ENCODE measurements at places on chromosomes 1 and 21. TPM values are rescaled to one million over a fixed set of nuclear protein-coding genes. Genes with fewer than 3 reads are reported as not detected.

Gene OR6N2
- total RNA-seq, result not detected

Gene CD53
- not detected for total RNA-seq

Gene PIGK
- 17.9 TPM for total RNA-seq

Gene TAS1R1
- under 0.01 TPM for total RNA-seq

Gene HTR1D
- total RNA-seq, result 4.0 TPM

Gene BLZF1
- total RNA-seq, result 38.8 TPM

Gene EPHB2
- 123 TPM for total RNA-seq

Gene PLOD1
- total RNA-seq, result 369 TPM

Gene MAN1C1
- total RNA-seq, result 0.14 TPM

Gene FBXO28
- total RNA-seq, result 16.9 TPM

Gene CELA2B
- total RNA-seq, result not detected

Gene CD48
- total RNA-seq, result not detected

Gene OR2G6
- total RNA-seq, result under 0.01 TPM

Gene RIPK4
- not detected for total RNA-seq

Gene NTMT2
- not detected for total RNA-seq

Gene CRYAA
- total RNA-seq, result not detected

Gene TRIM58
- total RNA-seq, result 2.7 TPM

Gene TSACC
- total RNA-seq, result not detected

Gene PHLDA3
- 72.2 TPM for total RNA-seq

Gene ASCL5
- not detected for total RNA-seq

Gene SPRR2B
- not detected for total RNA-seq

Gene NFIA
- 5.9 TPM for total RNA-seq

Gene FAAH
- total RNA-seq, result 0.72 TPM

Gene ERICH3
- total RNA-seq, result not detected

Gene RGS16
- total RNA-seq, result 2.4 TPM

Gene SPATA21
- total RNA-seq, result not detected
